Activated CD4-positive, alpha-beta memory T cell treated with anti-CD3 and anti-CD28 coated beads, Interleukin-2, amount 10 ng/mL, durations not matched to agents 7 days and 5 days (primary cell): ENCODE measurements at places on chromosomes 13 and 19. TPM values are rescaled to one million over a fixed set of nuclear protein-coding genes. Genes with fewer than 3 reads are reported as not detected.
A peak's percentile ranks its signal among the peaks of the same experiment; 100 is the strongest.

DNA sequence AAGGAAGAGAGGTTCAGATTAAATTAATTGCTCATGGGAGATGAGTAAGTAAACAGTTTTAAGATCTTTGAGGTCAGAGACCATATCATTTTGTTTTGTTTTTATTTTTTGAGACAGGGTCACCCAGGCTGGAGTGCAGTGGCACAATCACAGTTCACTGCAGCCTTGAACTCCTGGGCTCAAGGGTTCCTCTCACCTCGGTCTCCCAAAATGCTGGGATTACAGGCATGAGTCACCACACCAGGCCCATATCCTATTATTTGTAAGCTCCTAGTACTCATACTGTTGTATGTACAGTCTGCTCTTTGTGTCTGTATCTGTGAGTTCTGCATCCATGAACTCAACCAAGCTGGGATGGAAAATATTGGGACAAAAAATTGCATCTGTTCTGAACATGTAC is 6.0 kb upstream of the RASL11A start:
- no peaks in the 10 kb centered on the region for H3K27me3 ChIP-seq
- H3K27ac ChIP-seq: no peak overlapping the region
- H3K36me3 ChIP-seq: peaks cover 18% of the 10 kb centered on the region
- no peak for DNase-seq

DNA sequence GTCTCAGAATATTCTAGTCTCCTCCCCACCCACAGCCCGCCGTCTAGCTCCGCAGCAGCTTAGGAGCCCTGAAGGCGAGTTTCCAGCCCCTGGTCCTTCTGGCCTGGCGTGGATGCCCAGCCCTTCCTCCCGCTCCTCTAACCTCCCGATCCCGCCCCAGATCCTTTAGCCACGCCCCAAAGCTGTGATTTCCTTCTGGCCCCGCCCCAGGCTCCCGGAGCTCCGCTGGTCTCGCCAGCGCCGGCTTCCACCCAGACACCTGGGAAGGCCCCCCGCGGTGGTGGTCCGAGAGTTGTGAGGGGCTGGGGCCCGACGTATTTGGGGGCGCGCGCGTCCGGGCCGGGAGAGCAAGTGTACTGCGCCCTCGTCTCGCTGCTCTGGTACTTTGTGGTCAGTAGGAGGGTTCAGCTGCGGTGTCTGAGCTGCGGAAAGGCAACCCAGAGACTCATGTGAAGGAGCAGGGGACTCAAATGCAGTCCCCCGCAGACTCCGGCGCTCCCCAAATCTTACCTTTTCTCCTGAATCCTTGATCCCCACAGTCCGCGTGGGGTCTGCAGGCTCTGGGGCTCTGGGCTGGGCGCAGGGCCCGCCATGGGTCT is at the start of gene CGB7:
Gene CGB7 (minus strand): TSS at position 114 of the 599 bp plus-strand sequence. CDS start 2,374 bp downstream, outside the sequence.
- no peaks in the 10 kb centered on the region for H3K36me3 ChIP-seq
- H3K4me3 ChIP-seq: peak within 1 kb of the TSS; percentile 62
- peaks cover 52% of the 10 kb centered on the region for H3K27me3 ChIP-seq
- peak; percentile 46 for DNase-seq

NECTIN2 gene
- 0.25 TPM for total RNA-seq

GRCh38 chr13:40342901-40343300 is 323.5 kb downstream of the FOXO1 start:
- no peak for DNase-seq
- H3K4me3 ChIP-seq: no peak overlapping the region
- H3K27me3 ChIP-seq: peaks cover 2% of the 10 kb centered on the region
- no peak overlapping the region for H3K27ac ChIP-seq
- H3K4me1 ChIP-seq: no peaks in the 10 kb centered on the region

DNAJB1 gene
- total RNA-seq: 114 TPM

DNA sequence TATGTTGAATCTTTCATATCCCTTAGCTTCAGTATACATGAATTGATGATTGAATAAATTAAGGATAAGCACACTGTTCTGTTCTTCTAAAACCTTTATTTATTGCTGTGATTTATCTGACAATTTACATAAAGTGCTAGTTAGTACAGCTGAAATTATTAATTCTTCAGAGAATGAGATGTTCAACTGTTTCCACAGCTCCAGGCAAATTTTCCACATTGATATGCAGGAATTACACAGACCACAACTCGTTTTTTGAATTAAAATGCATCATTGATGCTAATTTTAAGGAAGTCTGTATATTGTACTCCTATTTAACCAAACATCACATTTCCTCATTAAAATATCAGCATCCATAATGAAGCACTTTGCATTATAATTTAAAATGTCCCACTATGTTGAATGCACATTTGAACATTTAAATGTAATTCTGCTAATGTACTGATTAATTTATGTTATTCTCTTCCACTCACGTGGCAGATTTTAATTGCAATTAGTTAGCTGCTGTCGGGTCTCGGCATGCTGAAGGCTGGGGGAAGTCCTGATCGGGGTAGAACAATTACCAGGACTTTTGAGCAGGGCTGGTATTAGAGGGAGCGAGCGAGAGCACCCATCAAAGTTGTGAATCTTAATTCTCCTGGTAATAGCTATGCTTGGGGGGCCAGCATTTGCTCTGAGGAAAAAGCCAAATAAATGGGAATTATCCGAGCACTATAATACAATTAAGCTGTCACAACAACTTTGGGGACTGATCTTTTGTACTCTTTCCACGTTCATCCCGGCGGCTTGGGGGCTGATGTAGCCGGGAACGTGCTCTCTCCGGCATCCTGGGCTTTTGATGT is 136.7 kb upstream of the TMTC4 start:
- no peaks in the 10 kb centered on the region for H3K4me1 ChIP-seq
- H3K4me3 ChIP-seq: no peak overlapping the region
- peaks cover 17% of the 10 kb centered on the region for H3K27me3 ChIP-seq
- no peak for DNase-seq
